Endothelial cell of umbilical vein (primary cell): ENCODE measurements at places on chromosomes 2 and 18. TPM values are rescaled to one million over a fixed set of nuclear protein-coding genes. Genes with fewer than 3 reads are reported as not detected.

Gene CYTIP
- total RNA-seq: not detected in 2 replicates

Gene FARSB
- 27.2 and 29.4 TPM in 2 replicates for total RNA-seq

Gene UGT1A4
- total RNA-seq: not detected in 2 replicates

Gene C2orf80
- not detected in 2 replicates for total RNA-seq

Gene SERPINB12
- total RNA-seq: not detected in 2 replicates

Gene CKAP2L
- total RNA-seq: 25.2 and 30.7 TPM in 2 replicates

Gene NPAS2
- 34.4 and 53.9 TPM in 2 replicates for total RNA-seq

Gene LAMA3
- total RNA-seq: 7.1 and 12.3 TPM in 2 replicates

Gene DLX2
- not detected in 2 replicates for total RNA-seq

Gene CEP76
- 8.6 and 8.8 TPM in 2 replicates for total RNA-seq

Gene GPR45
- total RNA-seq: not detected in 2 replicates

Gene TMEM198
- not detected in 2 replicates for total RNA-seq

Gene PRKAG3
- total RNA-seq: not detected in 2 replicates

Gene CSRNP3
- not detected in 2 replicates for total RNA-seq

Gene RNF181
- 133 and 142 TPM in 2 replicates for total RNA-seq

Gene SLC11A1
- not detected in 2 replicates for total RNA-seq

Gene ACMSD
- total RNA-seq: not detected in 2 replicates
